Naive thymus-derived CD4-positive, alpha-beta T cell (primary cell): ENCODE measurements at places on chromosomes 2 and 18.

GRCh38 chr2:193331676-193332075 is 1136.9 kb upstream of the TMEFF2 start:
- no peaks in the 10 kb centered on the region for H3K4me1 ChIP-seq
- no peaks in the 10 kb centered on the region for H3K27me3 ChIP-seq
- no peak overlapping the region for H3K27ac ChIP-seq
- no peak overlapping the region for H3K4me3 ChIP-seq
- no peaks in the 10 kb centered on the region for H3K36me3 ChIP-seq

DNA sequence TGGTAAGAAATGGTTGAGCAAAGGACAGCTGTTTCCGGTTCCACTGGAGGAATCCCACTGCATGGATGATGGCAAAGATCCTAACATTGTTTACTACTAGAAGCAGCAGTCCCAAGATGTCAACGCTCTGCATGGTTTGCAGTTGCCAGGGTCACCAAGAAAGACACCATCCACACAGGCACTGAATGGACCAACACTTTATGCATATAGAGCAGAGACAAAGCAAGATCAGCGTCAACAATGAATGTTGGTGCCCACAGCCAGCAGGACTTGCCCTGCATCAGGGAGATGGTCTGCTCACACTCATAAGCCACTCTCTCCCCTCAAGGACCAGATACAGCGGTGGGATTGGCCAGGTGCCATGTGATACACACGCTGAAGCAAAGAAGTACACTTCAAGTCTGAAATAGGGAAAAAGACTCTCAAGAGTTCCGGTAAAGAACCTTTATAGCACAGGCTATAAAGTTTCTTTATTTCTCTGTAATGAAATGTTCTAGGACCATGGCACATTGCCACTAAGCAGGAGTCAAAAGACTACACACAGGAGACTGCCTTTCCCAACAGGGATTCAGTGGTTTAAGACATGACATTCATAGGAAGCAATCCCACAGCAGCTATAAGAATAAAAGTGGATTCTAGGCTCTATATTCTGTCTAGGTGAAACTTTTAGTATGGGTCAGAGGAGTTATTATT is 133.2 kb upstream of the EPHA4 start:
- H3K36me3 ChIP-seq = no peaks in the 10 kb centered on the region
- no peaks in the 10 kb centered on the region for H3K4me1 ChIP-seq
- H3K27me3 ChIP-seq = no peaks in the 10 kb centered on the region
- no peak overlapping the region for H3K4me3 ChIP-seq

GRCh38 chr2:22281033-22281432 is 1103.9 kb upstream of the KLHL29 start:
- no peaks in the 10 kb centered on the region for H3K4me1 ChIP-seq
- no peak for DNase-seq
- H3K36me3 ChIP-seq = no peaks in the 10 kb centered on the region

DNA sequence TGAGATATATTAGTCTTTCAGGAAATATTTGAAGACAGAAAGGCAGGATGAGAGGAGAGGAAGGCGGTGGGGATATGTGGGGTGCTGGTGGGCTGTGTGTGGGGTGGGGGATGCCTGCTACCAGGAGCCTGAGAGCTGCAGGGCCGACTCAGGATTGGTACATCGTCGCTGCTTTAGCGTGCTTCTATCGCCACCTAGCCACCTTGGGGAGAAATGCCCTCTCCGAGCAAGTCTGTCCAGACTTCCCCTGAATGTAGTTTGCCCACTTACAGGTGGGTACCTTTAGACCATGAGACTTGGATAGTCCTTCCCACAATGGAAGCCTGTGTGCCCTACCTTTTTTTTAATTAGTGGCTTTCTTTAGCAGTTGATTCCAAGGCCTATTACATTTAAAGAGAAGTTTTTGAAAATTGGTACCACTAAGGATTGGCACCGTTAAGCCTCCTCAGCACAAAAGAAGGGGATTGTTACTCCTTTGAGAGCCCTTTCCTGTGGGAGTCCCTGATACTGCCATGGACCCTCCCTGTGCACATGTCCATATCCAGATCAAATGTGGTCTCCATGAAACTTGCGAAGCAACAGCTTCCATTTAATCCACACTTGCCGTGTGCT is 114.1 kb upstream of the NDUFV2 start:
- H3K4me1 ChIP-seq = no peaks in the 10 kb centered on the region
- no peaks in the 10 kb centered on the region for H3K36me3 ChIP-seq
- H3K27me3 ChIP-seq = no peaks in the 10 kb centered on the region
- H3K4me3 ChIP-seq = no peak overlapping the region

- H3K4me3 ChIP-seq = no peak overlapping the region
- no peak overlapping the region for H3K27ac ChIP-seq
- no peaks in the 10 kb centered on the region for H3K27me3 ChIP-seq
- no peaks in the 10 kb centered on the region for H3K36me3 ChIP-seq
- peak; percentile 13 for DNase-seq
- H3K4me1 ChIP-seq = no peaks in the 10 kb centered on the region
Measured at GRCh38 chr2:128469203-128469602, 150.5 kb upstream of the HS6ST1 start.

GRCh38 chr2:31354837-31355236 is 59.7 kb downstream of the XDH start:
- H3K27me3 ChIP-seq = no peaks in the 10 kb centered on the region
- H3K36me3 ChIP-seq = no peaks in the 10 kb centered on the region
- H3K27ac ChIP-seq = no peak overlapping the region

GRCh38 chr2:3296182-3296972 is 81.2 kb downstream of the EIPR1 start:
- DNase-seq = no peak
- H3K36me3 ChIP-seq = no peaks in the 10 kb centered on the region
- no peak overlapping the region for H3K27ac ChIP-seq
- H3K27me3 ChIP-seq = no peaks in the 10 kb centered on the region
- no peaks in the 10 kb centered on the region for H3K4me1 ChIP-seq

DNA sequence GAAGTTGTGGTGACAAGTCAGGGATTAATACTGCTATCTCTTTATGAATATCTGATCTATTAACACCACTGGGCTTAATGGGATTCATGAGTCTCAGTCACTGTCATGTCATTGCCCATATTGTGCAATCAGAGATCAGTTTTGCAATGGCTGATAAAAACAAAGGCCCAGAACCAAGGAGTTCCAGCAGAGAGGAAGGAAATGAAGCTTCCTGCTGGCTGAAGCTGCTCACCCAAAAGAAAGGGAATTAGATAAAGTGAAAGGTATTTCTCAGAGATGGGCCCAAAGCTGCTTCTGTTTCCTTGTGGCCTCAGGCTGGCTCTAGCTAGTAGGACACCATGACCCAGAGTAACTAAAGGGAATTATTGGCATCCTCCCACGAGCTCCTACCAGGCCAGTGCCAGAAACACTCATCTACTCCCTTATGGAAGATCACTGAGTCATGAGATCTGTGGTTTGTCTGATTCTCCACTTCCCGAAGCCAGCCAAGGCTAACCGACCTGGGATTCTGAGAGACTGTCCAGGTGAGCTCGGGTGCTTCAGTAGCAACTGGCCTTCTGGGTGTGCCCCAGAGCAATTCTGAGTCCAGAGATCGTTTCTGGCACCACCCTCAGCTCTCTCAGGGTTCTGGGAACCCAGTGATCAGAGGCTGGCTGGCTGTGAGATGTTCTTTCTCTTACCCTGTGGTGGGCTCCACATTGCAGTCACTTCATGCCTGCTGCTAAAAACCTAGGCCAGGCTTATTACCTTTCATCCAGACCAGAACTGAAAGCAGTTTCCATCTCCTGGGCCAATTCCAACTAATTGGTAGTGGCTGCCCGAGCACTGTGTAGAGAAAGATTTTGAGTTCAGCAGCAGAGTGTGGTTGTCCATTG is 129.5 kb upstream of the PELI1 start:
- H3K4me3 ChIP-seq = no peak overlapping the region
- H3K27ac ChIP-seq = no peak overlapping the region
- peaks cover 10% of the 10 kb centered on the region for H3K4me1 ChIP-seq
- no peaks in the 10 kb centered on the region for H3K27me3 ChIP-seq

- H3K4me1 ChIP-seq = no peaks in the 10 kb centered on the region
- H3K27ac ChIP-seq = no peak overlapping the region
- no peak overlapping the region for H3K4me3 ChIP-seq
- H3K27me3 ChIP-seq = no peaks in the 10 kb centered on the region
- no peaks in the 10 kb centered on the region for H3K36me3 ChIP-seq
Measured at GRCh38 chr2:5074733-5075132, 617.5 kb upstream of the SOX11 start.

- H3K27ac ChIP-seq = peak overlapping the region; percentile 96
- H3K4me3 ChIP-seq = peak overlapping the region; percentile 97
Measured at GRCh38 chr18:12703664-12704063, 822 bp downstream of the PSMG2 start.

GRCh38 chr2:227406177-227407031 is 18.7 kb upstream of the SCYGR1 start:
- no peaks in the 10 kb centered on the region for H3K27me3 ChIP-seq
- no peaks in the 10 kb centered on the region for H3K36me3 ChIP-seq
- no peak overlapping the region for H3K4me3 ChIP-seq
- peaks cover 9% of the 10 kb centered on the region for H3K4me1 ChIP-seq
- no peak overlapping the region for H3K27ac ChIP-seq
- no peak for DNase-seq

DNA sequence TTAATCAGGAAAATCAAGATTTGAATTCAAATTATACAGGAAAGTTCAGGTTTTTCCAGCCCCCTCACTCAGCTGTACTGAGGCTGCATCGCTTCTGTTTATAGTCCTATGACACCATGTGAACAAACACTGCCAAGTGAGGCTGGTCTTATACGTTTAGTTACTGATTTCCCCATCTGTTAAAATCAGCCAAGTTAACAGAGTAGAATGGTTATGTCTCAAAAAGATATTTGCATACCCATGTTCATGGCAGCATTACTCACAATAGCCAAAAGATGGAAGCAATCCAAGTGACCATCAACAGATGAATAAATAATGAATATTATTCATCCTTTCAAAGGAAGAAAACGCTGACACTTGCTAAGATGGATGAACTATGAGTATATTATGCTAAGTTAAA is 43.8 kb downstream of the REEP1 start:
- no peak for DNase-seq
- no peaks in the 10 kb centered on the region for H3K4me1 ChIP-seq
- H3K4me3 ChIP-seq = no peak overlapping the region

- peak; percentile 61 for DNase-seq
- H3K36me3 ChIP-seq = no peaks in the 10 kb centered on the region
- no peaks in the 10 kb centered on the region for H3K27me3 ChIP-seq
- H3K4me1 ChIP-seq = no peaks in the 10 kb centered on the region
Measured at GRCh38 chr18:45974088-45974536, 7.0 kb upstream of the EPG5 start.

GRCh38 chr2:28327956-28328922 is 64.4 kb upstream of the FOSL2 start:
- H3K4me3 ChIP-seq = no peak overlapping the region
- no peak overlapping the region for H3K27ac ChIP-seq
- no peaks in the 10 kb centered on the region for H3K27me3 ChIP-seq
- no peaks in the 10 kb centered on the region for H3K4me1 ChIP-seq
- DNase-seq = no peak
- no peaks in the 10 kb centered on the region for H3K36me3 ChIP-seq

DNA sequence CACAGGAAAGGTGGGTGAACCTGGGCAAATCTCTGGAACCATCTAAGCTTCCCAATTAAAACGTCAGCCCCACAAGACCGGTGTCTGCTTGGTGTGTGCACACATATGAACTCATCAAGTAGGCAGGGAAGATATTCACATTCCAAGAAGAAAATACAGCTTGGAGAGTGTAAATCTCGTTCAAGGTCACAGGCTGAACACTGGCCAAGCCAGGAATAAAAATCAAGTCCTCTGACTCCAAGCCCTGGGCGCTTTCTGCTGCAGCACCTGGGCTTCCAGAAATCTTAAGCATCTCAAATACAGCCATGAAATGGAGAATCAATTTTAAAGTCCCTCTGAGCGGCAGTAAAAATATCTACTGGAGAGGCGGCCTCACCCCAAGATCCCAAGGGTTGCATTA is 150.9 kb downstream of the TWIST2 start:
- no peak overlapping the region for H3K27ac ChIP-seq
- H3K27me3 ChIP-seq = no peaks in the 10 kb centered on the region
- no peaks in the 10 kb centered on the region for H3K4me1 ChIP-seq
- DNase-seq = no peak
- H3K36me3 ChIP-seq = no peaks in the 10 kb centered on the region

GRCh38 chr18:52678034-52678433 is 338.0 kb downstream of the DCC start:
- H3K27ac ChIP-seq = no peak overlapping the region
- H3K4me3 ChIP-seq = no peak overlapping the region
- no peaks in the 10 kb centered on the region for H3K4me1 ChIP-seq

DNA sequence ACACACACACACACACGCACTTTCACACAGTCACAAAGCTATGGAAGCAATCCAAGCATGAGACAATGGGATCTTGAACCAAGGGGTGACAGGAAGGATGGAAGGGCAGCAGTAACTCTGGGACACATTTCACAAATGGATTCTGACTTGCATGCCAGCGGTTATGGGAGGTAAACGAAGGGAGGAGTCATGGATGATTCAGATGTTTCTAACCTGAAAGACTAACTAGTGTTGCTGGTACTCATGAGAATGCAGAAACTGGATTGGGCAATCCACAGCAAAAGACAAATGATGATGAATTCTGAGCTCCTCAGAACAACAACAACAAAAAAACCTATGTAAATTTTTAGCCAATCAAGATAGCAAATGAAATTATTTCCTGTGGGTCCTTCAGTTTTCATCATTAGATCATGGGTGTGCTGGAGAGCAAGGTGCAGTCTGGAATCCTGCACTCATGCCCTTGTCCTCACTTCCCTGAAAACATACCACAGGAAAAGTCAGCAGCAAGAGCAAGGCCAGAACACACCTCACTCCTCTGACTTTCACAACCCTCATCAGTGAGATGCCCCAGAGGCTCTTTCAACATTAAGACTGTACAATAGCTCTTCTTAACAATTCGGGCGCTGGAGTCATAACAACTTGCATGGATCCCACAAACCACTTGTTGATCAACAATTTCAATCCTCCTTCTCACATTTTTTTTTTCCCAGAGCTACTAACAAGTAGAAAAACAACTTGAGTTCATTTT is 32.6 kb downstream of the ABCA12 start:
- no peaks in the 10 kb centered on the region for H3K36me3 ChIP-seq
- no peak for DNase-seq
- H3K4me3 ChIP-seq = no peak overlapping the region
- no peak overlapping the region for H3K27ac ChIP-seq

DNA sequence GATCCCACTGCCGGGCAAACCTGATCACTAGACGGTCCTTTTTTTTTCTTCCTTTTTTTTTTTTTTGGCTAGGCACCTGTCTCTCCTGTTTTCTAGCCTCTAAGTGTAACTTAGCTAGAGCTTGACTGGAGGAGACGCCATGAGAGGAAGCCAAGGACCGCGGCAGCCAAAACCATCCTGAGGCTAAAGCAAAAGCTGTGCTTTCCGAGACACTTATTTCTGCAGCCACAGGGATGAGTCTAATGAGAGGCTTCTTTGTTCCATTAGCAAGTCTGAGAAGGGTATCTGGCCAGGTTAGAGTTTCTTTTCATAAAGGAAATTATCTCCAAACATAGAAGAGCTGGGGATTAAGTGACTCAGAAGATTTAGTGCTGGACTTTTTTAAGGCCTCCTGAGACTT is 7.3 kb upstream of the CXCR4 start:
- H3K27ac ChIP-seq = peak overlapping the region; percentile 99
- H3K4me1 ChIP-seq = peaks cover 80% of the 10 kb centered on the region
- DNase-seq = no peak

- H3K27me3 ChIP-seq = no peaks in the 10 kb centered on the region
- no peak overlapping the region for H3K4me3 ChIP-seq
- H3K4me1 ChIP-seq = no peaks in the 10 kb centered on the region
- no peak overlapping the region for H3K27ac ChIP-seq
Measured at GRCh38 chr2:227534714-227535113, 62.8 kb downstream of the AGFG1 start.

GRCh38 chr2:23656597-23656973 is 270.3 kb downstream of the ATAD2B start:
- no peaks in the 10 kb centered on the region for H3K36me3 ChIP-seq
- no peak overlapping the region for H3K4me3 ChIP-seq

- H3K4me3 ChIP-seq = no peak overlapping the region
- no peak for DNase-seq
- no peak overlapping the region for H3K27ac ChIP-seq
- H3K4me1 ChIP-seq = no peaks in the 10 kb centered on the region
Measured at GRCh38 chr2:242019344-242019743, 149.8 kb downstream of the RTP5 start.
